Activated T-cell treated with anti-CD3 and anti-CD28 coated beads, Interleukin-2, amount 50 U/mL, for 72 hours (primary cell): ENCODE measurements at places on chromosomes 3 and 15.
A peak's percentile ranks its signal among the peaks of the same experiment; 100 is the strongest.

- DNase-seq: no peak
These were observed 76.6 kb downstream of the LRRK1 start for GRCh38 chr15:100995471-100996430.

GRCh38 chr15:81680829-81681228 lies 306.8 kb upstream of the TMC3 start:
- no peak for DNase-seq

DNA sequence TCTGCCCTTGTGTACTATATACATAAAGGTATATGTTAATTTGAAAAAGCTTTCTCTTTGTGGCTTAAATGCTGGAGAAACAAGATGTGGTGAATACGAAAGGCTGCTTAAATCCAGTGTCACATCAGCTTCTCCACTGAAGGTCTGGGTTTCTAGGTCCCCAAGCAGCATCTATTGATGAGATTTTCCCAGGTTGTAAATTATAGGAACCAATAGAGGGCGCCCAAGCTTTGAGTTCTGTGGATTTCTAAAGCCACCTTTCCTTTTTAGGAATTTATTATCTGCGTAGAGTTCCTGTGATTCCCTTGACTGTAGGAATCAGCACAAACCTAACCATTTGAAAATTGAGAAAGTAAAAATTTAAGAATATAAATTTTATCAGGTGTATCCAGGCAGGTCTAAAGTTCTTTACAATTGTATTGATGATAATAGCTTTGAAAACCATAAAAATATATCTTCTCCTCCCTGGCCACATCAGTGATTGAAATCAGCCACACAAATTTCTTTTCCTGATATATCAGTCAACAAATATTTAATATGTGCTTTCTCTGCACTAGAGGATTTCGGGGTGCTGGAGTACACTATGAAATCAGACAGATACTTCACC lies 88.3 kb upstream of the ADAMTSL3 start:
- DNase-seq: no peak

GRCh38 chr15:52567871-52568600 lies 794 bp downstream of the ARPP19 start:
- DNase-seq: peak; percentile 69

GRCh38 chr3:123712077-123712860 lies 127.4 kb upstream of the HACD2 start:
- DNase-seq: no peak

GRCh38 chr3:135325726-135326235 lies 530.7 kb downstream of the EPHB1 start:
- no peak for DNase-seq

DNA sequence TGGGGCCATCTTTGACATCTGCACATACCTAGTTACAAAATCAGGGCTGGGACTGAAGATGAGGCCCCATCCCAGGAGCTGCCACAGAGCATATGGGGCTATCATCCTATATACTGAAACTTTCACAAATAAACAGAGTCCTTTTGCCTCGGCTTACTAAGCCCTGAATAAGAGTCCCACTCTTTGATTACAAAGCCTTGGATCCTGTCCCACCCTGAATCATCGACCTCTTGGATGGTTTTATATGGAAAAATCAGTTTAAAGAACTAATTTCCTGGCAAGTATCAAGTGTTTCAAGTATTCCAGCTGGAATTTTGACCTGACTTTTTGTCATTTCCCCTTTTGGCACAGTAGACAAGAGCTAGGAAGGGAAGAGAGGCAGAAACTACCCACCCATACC lies 331.3 kb upstream of the FRG2C start:
- no peak for DNase-seq

DNA sequence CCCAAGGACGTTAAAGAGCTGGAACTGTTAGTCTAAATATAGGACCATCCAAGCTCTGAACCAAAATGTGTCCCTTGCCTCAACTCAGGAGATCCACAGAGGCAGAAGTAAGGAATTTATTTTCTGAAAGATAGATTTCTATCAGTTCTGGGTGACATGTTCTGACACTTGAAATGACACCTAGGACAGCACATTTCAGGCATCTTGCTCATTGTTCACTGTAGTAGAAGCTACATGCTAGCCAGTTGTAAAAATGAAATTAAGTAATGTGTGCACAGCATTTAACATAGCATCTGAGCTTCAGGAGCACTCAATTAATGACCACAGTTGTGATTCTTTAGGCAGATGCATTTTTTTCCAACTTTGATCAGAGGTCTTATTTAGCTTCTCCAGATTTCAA lies 567 bp downstream of the CCR2 start:
- DNase-seq: no peak

- DNase-seq: no peak
These were observed 31.5 kb upstream of the ARHGEF26 start for GRCh38 chr3:154089421-154090420.

- no peak for DNase-seq
These were observed 118.1 kb downstream of the EBLN2 start for GRCh38 chr3:73179601-73180000.

DNA sequence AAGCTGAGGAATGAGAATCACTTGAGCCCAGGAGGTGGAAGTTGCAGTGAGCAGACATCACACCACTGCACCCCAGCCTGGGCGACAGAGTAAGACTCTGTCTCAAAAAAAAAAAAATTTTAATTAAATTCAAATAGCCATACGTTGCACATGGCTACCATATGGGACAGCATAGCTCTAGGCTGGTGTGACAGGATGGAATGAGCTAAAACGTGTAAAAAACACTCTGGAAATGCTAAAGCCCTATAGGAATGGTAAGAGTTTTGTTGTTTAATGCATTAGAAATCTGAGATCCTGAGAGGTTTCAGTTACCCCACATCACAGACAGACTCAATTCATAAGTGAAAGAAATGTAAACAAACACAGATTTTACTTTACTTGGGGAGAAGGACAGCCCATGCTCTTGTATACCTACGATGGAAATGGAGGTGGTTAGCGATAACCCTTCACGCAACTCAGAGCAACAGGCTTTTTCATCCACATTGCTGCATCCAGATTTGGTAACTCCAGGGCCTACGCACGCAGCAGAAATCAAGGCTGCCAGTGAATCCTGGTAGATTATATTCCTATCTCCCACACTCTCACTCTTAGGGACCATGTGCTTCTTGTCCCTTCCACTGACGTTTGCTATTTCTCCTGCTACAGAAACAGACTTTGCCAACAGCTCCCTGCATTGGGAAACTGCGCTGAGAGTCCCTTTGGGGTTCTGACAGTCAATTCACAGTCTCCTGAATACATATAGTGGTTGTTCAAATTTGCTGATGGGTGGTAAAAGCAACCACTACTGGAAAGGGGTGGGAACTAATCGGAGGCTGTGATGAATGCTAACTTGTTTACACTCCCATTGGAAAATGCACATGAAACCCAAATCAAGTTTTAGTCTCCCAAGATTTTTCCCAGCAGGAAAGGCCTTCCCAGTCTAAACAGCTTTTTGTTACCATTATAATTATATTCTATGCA lies 3.1 kb downstream of the SH3BP5 start:
- DNase-seq: no peak

GRCh38 chr3:141680620-141681389 lies 57.3 kb upstream of the RNF7 start:
- no peak for DNase-seq

DNA sequence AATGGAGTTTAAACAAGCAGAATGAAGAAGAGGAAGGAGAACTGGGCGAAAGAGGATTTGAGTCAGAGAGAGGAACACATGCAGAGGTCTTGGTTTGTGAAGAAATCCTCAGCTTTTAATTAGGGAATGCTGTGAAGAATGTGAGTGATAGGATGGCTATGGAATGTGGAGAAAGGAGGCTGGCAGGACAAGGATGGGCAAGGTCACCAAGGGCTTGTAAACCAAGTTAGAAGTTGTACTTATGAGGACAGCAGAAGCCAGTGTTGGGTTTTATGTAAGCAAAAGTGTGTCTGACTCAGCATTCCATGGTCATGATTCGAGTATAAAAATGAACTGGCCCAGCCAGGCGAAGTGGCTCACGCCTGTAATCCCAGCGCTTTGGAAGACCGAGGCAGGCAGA lies 60.0 kb upstream of the IL12A start:
- DNase-seq: no peak

DNA sequence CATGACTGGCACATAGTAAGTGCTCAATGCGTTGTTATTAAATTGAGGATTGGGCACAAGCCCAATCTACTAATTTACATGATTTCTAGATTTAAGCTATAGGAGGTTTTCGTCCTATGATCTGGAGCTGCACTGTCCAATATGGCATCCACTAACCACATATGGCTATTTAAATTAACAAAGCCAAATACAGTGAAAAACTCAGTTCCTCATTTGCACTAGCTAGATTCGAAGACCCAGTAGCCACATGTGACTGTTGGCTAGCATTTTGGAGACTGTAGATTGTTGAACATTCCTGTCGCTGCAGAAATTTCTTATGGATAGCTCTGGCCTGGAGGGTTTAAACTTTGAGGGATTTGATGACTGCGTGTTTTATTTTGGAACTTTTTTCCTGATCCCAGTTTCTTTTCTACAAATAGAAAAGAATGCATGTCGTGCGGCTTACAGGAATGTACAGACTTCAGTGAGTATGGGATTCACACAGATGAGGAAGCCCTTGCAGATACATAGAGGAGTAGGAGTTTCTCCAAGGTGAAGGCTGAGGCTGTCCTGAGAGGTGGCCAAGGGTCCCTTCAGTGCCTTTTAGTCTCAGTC lies 82.8 kb downstream of the SLCO3A1 start:
- no peak for DNase-seq

GRCh38 chr3:177196456-177197040 lies 734 bp downstream of the TBL1XR1 start:
- DNase-seq: no peak

GRCh38 chr15:56894601-56895000 lies 23.8 kb upstream of the TCF12 start:
- no peak for DNase-seq

DNA sequence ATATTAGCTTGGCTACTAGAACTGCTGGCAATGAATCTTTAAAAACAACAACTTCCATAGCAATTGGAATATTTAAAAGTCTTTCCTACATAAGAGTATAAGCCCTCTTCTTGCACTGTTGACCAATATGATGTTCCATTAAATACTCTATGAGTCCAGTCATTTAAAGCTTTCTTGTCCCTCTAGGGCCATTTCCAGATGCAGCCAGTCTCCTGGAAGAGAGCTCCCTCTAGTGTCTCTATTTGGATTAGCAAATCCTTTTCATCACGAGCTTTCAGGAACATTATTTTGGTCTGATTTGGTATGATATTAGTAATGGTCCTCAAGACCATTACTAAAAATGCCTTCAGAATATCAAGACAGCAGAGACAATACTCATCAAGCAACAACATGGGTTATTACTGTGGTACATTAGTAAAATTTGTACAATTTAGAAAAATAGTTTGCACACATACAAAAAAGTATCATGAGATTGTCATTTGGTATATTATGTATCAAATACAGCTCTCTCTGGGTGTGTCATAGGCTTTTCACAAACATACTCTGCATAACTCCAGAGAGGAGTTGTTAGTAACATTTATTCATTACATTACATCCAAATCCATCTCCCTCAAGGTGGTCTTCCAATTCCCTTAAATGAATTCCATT lies 101.3 kb downstream of the DPH6 start:
- no peak for DNase-seq

DNA sequence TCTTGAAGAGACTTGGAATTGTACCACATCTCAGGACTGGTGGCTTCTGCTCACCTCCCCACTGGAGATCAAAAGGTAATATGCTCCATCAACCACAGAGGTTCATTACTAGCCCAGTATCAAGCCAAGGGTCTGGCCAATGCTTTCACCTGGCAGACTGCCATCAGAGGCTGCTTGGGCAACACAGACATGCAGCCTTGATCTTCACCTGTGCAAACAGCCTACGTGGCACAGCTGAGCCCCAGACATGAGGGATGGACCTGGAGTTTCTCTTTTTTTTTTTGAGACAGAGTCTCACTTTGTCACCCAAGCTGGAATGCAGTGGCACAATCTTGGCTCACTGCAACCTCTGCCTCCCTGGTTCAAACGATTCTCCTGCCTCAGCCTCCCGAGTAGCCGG lies 105.6 kb upstream of the HES1 start:
- DNase-seq: no peak

DNA sequence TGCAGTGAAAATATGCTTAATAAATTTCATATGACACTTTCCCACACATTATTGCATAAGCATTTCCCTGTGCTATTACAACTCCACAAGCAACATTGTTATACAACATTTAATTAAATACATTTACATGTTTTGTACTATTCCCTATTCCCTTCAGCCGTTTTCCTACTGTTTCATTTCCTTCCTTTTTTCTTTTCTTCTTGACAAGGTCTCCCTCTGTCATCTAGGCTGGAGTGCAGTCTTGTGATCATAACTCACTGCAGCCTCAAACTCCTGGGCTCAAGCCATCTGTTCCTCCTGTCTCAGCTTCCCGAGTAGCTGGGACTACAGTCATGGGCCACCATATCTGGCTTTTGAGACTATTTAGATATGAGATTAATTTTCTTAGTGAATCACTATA lies 254.7 kb downstream of the NFKBIZ start:
- DNase-seq: no peak

GRCh38 chr3:99774467-99774866 lies 43.2 kb upstream of the CMSS1 start:
- DNase-seq: peak; percentile 7

DNA sequence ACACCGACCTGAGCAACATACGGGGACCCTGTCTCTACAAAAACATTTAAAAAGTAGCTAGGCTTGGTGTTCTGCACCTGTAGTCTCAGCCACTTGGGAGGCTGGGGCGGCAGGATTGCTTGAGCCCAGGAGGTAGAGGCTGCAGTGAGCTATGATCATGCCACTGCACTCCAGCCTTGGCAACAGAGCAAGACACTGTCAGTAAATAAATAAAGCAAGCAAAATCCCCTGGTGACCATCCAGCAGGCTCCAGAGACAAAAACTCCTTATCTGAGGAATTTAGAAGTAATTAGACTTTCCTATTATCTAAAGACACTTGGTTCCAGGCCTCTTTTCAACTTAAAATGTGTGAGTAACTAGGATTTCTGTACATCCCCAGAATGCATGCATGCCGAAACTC lies 29.5 kb upstream of the ZNF774 start:
- DNase-seq: no peak

DNA sequence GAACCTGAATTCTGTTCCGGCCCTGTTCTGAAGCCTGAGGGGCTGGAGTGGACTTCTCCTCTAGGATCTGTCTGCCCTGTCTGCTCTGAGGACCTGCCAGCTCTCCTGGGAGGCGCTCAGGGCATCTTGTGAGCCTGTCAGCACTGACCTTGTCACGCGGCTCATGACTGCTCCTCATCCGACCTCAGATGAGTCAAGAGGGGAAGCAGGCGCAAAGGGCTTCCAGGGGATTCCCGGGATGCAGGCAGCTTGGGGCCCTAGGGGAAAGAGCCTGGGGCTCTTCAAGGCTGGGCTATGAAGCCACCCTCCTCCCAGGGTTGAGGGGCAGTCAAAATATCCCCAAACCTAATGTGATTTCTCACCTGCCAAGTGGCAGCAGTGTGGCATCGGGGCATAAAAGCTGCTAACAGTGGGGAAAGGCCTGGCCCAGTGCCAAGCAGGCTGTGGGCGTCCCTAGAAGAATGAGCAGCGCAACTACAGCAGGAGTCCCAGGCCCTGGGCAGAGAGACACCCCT lies 27.6 kb upstream of the ANKDD1A start:
- peak; percentile 85 for DNase-seq
